Stimulated activated CD4-positive, alpha-beta T cell treated with anti-CD3 and anti-CD28 coated beads, TNF-alpha, amount 100 ng/mL, for 24 hours (primary cell): ENCODE measurements at places on chromosomes 11 and 22.

- DNase-seq: no peak
These were observed 494.5 kb upstream of the LARGE1 start for GRCh38 chr22:34414467-34415440.

GRCh38 chr11:22432291-22433093 lies 94.3 kb downstream of the SLC17A6 start:
- DNase-seq: peak; percentile 0

- DNase-seq: no peak
These were observed 72.6 kb upstream of the CADM1 start for GRCh38 chr11:115576606-115577380.

DNA sequence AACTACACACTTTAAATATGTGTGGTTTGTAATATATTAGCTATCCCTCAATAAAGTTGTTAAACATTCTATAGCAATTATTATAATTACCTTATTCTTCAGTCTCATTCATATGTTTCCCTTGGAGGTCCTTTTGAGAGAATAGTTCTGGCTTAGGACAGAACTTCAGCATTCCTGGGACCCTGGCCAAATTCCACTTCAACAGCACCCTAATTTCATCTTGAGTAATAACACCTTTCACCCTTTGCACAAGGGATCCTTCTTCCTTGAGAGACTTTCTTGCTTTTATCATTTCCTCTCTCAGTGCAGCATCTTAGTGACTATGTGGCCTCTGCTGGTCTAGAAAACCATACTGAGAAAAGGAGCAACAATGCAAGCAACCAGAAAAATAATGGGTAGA lies 255.9 kb downstream of the C11orf87 start:
- no peak for DNase-seq

- no peak for DNase-seq
These were observed 47.2 kb upstream of the AKIP1 start for GRCh38 chr11:8863838-8864237.

DNA sequence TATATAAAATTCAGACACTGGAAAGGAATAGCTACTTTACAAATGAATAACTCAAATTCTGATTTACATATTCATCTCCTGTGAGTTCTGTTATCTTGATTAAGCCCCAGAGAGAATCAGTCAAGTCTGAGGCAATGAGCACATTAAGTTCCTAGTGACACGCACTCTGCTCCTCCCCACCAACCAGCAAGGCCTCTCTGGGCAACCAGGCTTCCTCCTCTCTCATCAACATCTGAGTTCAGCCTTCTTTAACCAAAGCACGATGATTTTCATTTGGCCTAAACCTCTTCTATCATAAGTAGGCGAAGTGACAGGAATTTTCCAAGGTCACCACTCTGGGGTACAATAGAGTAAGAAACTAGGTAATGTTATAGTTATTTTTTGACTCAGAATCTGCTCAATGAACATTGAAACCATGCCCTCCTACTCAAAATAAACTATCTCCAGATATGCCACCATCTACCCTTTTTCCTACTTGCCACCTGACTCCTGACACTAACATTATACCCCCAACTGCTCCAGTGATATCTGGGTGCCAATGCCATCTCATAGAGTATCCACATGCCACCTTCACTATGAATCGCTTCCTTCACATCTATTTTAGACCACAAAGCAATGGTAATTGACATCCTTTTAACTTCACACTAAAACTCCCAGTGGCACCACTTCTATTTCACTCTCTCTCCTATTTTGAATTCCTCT lies 114.8 kb downstream of the FAM76B start:
- DNase-seq: peak; percentile 38

- no peak for DNase-seq
These were observed 87.2 kb upstream of the GRIK4 start for GRCh38 chr11:120424185-120424969.

GRCh38 chr11:94550513-94550912 lies 6.8 kb downstream of the FUT4 start:
- no peak for DNase-seq

DNA sequence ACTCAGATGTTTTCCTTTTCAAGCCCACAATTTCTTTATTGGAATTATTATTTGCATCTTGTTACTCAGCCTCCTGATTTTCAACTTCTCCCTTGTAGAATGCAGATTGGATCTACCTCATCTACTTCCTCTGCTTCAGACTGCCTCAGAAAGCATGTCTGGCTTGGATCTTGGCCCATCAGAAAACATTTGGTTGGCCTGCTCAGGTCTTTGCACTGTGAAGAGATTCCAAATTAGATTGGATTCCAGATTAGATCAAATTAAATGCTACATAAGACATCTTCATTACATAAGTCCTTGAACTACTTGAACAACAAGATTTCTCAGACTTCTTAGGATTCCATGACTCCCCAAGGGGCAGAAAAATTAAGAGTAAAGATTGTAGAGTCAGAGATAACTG lies 358.0 kb downstream of the DLG2 start:
- no peak for DNase-seq

DNA sequence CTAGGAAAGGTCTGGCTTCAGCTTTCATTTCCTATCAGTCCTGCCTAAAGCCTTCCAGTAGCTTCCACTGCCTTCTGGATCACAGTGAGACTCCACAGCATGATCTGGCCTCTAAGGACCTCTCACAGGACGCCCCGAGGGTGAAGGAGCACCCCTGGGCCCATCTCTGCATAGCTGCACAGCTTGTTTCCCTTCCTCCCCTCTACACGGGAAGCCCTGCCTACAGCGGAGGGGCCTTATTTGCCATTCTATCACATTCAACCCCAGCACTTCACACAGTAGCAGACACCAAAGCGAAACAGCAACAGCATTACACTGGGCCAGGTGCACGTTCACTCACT lies 162.3 kb upstream of the GRK3 start:
- no peak for DNase-seq

DNA sequence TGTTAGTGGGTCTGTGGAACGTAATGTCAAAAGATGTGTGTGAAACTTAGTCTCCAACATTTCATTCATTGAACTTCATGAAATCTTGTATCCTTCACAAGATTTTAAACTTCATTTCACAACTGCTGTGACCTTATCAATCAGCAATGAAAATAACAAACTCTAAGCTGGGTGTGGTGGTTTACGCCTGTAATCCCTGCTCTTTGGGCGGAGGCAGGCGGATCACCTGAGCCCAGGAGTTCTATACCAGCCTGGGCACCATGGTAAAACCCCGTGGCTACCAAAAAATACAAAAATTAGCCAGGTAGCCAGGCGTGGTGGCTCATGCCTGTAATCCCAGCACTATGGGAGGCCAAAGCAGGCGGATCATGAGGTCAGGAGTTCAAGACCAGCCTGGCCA lies 5.1 kb downstream of the CHKA start:
- no peak for DNase-seq

DNA sequence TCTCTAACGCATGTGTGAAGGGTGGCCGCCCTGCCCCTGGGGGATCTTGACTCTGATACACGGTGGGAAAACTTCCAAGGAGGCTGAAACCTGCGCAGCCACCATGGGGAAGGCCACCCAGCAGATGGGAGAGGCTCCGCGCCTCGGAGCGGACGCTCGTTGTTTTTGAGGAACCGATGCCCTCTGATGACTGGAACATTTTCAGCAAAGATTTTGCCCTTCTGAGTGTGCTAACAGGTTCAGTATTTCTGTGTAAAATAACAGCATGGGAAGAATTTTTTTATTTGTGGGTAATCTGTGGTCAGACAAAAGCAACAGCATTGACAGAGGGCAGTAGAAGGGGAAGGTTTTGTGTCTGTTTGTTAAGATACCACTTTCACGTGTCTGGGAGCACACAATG lies 16.7 kb downstream of the MB start:
- DNase-seq: no peak

- DNase-seq: no peak
These were observed 7.5 kb downstream of the ELMOD1 start for GRCh38 chr11:107598225-107599139.
